ENCODE measurements at places on chromosomes 2 and 18. TPM values are rescaled to one million over a fixed set of nuclear protein-coding genes. Genes with fewer than 3 reads are reported as not detected.

The DUSP28 gene
- total RNA-seq = 3.2 TPM

The HOXD11 gene
- not detected for total RNA-seq

The SGO2 gene
- total RNA-seq = 33.1 TPM

The SPATA3 gene
- total RNA-seq = not detected

The SCN2A gene
- total RNA-seq = under 0.01 TPM

The SPP2 gene
- not detected for total RNA-seq

The NAT8 gene
- total RNA-seq = not detected

Data from thoracic aorta endothelial cell (primary cell).